Parietal lobe (tissue), 2 donors: ENCODE measurements at places on chromosomes 1 and 21. TPM values are rescaled to one million over a fixed set of nuclear protein-coding genes. Genes with fewer than 3 reads are reported as not detected.

Gene PTGFR
- 1.6 TPM for total RNA-seq

Gene FMO3
- not detected for total RNA-seq

Gene FCRLB
- total RNA-seq, result 1.9 TPM

Gene SPATA17
- total RNA-seq, result 3.1 TPM

Gene SETSIP
- total RNA-seq, result not detected

Gene MYOC
- total RNA-seq, result not detected

Gene FAM151A
- not detected for total RNA-seq

Gene ZYG11A
- 0.31 TPM for total RNA-seq

Gene CTSK
- 5.3 TPM for total RNA-seq

Gene GCSAML
- total RNA-seq, result 0.31 TPM

Gene SPOCD1
- 0.31 TPM for total RNA-seq

Gene NTRK1
- 0.31 TPM for total RNA-seq

Gene UMODL1
- not detected for total RNA-seq

Gene LCK
- not detected for total RNA-seq

Gene TMEM269
- 0.94 TPM for total RNA-seq

Gene SYDE2
- 3.1 TPM for total RNA-seq

Gene RGS8
- total RNA-seq, result 10.3 TPM

Gene VTCN1
- 0.31 TPM for total RNA-seq

Gene LAD1
- not detected for total RNA-seq

Gene S1PR1
- 16.0 TPM for total RNA-seq

Gene OR6K6
- not detected for total RNA-seq

Gene PADI1
- not detected for total RNA-seq

Gene WNT3A
- total RNA-seq, result not detected

Gene TTC4
- 21.6 TPM for total RNA-seq

Gene S100A8
- 1.6 TPM for total RNA-seq

Gene SLC2A5
- 0.94 TPM for total RNA-seq

Gene RGS5
- total RNA-seq, result 20.7 TPM

Gene ICOSLG
- 0.31 TPM for total RNA-seq
